ENCODE measurements at places on chromosomes 13 and 19.

DNA sequence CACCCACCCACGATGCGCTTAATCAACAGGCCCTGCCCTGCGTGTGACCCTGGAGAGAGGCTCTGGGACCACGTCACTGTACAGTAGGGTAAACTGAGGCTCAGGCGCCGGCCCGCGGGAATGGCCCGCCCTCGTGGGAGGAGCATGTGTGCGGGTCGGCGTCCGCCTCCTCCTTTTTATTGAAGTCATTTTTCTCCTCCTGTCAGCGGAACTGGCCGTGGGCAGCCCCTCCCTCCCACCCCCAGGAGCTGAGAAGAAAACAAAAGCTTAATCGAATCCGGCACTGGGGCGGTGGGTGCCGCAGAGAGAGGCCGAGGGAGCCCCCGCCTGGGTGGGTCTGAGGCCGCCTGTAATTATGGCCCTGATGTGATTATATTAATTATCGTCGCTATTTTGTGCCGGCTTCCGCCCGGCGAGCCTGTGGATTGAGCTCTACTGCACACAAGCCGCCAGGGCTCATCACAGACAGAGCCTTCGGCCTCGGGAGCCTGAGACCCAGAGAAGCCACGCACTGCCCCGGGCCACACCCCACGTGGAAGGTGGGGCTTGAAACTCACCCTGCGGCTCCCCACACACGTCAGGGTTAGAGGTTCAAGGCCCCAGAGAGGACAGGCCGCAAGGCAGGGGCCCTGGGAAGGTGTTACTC lies 7.0 kb downstream of the C2CD4C start:
- DNase-seq = no peak

DNA sequence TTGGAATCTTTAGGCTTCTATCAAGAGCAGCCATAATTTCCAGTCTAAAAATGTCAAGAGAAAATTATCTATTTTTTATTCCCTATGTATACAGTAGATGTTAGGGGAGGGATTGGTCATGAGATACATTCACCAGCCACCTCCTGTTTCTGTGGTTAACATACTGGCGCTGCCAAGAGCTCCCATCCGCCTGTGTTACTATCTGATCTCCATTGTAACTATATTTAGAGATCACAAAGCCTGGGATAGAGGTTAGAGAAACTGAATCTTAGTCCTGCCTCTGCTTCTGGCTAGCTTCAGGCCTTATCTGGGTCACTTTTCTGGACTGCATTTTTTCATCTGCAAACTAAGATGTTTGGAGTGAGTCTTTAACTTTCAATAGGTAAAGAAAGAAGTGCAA lies 46.3 kb downstream of the POLR1D start:
- no peak for DNase-seq

DNA sequence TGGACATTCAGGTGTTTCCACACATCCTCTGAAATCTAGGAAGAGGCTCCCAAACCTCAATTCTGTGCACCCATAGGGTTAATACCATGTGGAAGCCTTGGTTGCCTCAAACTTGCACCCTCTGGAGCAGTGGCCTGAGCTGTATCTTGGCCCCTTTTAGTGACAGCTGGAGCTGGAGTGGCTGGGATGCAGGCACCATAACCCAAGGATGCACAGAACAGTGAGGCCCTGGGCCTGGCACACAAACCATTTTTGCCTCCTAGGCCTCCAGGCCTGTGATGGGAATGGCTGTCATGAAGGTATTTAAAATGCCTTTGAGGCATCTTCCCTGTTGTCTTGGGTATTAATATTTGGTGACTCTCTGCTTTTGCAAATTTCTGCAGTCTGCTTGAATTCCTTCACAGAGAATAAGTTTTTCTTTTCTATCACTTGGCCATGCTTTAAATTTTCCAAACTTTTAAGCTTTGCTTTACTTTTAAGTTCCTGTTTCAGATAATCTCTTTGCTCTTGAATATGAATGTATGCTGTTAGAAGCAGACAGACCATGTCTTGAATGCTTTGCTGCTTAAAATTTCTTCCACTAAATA lies 1594.5 kb upstream of the PCDH20 start:
- no peak for DNase-seq

GRCh38 chr13:75533861-75534260 lies 3.8 kb downstream of the COMMD6 start:
- DNase-seq = no peak

GRCh38 chr19:18291590-18292461 lies 10.4 kb upstream of the JUND start:
- DNase-seq = peak; percentile 60

DNA sequence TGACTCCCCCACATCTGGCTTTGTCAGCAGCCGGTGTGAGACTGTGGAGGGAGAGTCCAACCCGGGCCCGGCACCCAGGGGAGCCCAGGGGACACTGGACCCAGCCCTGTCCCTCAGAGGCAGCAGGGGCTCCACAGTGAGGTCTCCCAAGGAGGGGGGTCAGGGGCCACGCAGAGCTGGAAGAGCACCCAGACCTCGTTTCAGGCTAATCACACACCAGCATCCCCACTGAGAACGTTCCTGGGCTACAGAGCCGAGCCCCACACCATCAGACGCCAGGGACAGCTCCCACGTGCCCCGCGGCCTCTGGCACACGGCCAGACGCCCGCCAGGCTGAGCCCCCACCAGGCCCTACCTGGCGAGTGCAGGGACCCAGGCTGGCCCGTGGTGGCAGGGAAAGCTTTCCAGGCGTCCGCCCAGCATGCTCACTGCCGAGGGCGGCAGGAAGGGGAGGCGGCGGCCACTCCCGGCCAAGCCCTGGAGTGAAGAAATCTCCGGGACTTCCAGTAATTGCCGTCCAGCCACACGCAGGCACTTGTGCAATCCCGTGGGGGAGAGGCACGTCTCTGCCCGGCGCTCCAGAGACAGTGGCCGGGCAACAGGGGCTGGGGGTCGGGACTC lies 19.2 kb downstream of the SBNO2 start:
- DNase-seq = no peak

GRCh38 chr13:94674609-94675348 lies 37.6 kb downstream of the SOX21 start:
- no peak for DNase-seq

DNA sequence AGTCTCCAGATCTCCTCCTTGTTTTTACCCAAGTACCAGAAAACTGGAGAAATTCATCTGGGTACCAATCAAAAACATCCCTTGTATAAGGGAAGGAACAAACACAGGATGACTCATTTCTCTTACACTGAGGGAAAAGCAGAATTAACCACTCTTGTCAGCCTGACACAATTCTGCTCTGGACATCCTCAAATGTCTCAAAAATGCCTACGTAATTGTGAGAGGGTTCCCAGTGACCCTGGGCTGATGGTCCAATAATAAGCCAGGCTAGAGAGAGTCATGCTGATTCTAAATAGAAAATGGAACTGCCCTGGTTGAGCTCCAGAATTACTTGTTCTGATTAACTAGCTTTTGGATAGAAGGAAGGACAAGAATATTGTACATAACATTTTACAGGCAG lies 14.5 kb downstream of the ZNF708 start:
- no peak for DNase-seq

- DNase-seq = peak; percentile 27
Observed at GRCh38 chr19:11446652-11447301, 11.3 kb downstream of the PRKCSH start.

DNA sequence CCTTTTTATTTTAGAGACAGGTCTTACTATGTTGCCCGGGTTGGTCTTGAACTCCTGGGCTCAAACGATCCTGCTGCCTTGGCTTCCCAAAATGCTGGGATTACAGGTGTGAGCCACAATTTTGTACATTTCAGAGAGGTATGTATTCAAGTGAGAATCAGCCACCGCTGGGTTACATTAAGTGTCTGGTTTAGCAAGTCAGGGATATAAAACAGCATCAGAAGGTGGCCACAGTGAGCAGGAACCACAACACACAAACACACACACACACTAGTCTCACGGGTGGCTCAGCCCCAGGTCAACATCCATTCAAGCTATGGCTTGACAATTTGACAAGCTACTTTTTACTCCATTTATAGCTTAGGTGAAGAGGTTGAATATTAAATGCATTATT lies 20.2 kb downstream of the KLK5 start:
- no peak for DNase-seq

DNA sequence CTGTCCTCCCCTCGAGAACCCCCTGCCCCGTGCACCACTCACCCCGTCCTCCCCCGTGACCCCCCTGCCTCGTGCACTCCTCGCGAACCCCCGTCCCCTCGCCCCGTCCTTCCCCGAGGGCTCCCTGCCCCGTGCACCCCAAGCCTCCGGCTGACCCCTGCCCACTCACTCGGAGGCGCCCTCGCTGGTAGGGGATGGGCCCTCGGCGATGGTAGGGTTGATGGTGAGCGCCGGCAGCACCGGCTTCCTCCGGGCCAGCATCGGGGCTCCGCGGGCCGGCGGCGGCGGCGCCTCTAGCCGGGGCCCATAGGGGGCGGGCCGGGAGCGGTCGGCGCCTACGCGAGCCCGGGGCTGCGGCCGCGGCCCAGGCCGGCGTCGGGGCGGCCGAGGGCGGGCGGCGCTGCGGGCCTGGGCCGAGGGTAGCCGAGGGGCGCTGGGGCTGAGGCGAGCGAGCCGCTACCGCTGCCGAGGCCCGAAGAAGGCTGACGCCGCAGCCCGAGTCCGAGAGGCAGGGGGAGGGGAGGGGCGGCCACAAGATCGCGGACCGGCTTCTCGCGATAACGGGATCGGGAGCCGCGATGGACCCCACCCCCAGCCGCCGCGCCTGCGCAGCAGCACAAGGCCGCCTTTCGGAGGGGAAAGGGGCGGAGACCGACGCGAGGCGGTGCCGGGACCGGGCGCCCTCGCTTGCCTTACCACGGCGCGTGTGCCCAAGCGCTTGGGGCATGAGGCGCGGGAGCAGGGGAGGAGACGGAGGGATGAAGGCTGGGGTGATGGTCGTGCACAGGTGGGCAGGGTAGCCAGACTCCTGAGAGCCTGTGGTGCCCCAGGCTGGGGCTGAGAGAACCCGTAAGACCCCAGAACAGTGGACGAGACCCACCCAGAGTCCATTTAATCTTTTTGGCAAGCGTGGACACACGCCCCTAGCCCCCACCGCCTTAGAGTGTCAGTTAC lies at the start of gene MAP2K2:
Gene MAP2K2, minus strand, starts transcription at position 508 of the 954 bp plus-strand sequence. Its CDS starts 247 bp downstream, at position 261.
- DNase-seq = peak; percentile 91

- no peak for DNase-seq
Observed at GRCh38 chr19:2484178-2484937, 8.4 kb downstream of the GADD45B start.

GRCh38 chr13:33997574-33997973 lies 179.6 kb downstream of the RFC3 start:
- DNase-seq = no peak
